ENCODE measurements at places on chromosomes 3 and 15.

- no peak for DNase-seq
Measured at GRCh38 chr3:148599481-148599880, 98.2 kb upstream of the AGTR1 start.

- no peak for DNase-seq
Measured at GRCh38 chr3:11600501-11601282, 43.0 kb downstream of the VGLL4 start.

- DNase-seq: no peak
Measured at GRCh38 chr15:68585574-68586273, 6.9 kb downstream of the CORO2B start.

GRCh38 chr3:161333696-161334095 is 37.6 kb downstream of the SPTSSB start:
- DNase-seq: no peak

DNA sequence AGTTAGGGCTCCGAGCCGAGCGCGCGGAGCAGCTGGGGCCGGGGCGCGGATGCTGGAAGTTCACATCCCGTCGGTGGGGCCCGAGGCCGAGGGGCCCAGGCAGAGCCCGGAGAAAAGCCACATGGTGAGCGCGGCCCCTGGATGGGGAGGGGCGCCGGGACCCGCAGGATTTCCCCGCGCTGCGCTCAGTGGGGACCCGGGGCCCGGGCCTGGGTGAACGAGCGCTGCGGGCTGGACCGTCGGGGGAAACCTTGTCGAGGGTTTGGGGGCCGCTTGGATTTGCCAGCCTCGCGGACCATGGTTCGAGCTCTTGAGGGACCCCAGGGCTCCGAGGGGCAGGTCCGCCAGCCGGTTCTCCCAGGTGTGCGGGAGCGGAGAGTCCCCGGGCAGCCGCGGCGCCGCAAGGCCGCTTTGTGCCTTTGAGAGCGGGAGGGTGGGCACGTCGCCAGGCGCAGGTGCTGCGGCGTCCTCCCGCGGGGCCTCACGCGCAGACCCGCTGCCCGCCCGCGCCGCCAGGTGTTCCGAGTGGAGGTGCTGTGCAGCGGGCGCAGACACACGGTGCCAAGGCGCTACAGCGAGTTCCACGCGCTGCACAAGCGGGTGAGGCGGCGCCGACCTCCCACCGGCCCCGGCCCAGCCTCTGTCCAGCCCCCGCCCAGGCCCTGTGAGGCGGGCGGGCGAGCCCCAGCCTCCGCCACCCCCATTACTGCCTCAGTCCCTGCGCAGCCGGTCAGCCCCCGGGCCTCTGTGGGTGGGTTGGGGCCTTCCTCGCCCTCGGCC is at the start of gene SNX22:
Gene SNX22, plus strand, starts transcription at position 5 of the 780 bp plus-strand sequence. Its CDS starts 45 bp downstream, at position 50.
- no peak for DNase-seq

DNA sequence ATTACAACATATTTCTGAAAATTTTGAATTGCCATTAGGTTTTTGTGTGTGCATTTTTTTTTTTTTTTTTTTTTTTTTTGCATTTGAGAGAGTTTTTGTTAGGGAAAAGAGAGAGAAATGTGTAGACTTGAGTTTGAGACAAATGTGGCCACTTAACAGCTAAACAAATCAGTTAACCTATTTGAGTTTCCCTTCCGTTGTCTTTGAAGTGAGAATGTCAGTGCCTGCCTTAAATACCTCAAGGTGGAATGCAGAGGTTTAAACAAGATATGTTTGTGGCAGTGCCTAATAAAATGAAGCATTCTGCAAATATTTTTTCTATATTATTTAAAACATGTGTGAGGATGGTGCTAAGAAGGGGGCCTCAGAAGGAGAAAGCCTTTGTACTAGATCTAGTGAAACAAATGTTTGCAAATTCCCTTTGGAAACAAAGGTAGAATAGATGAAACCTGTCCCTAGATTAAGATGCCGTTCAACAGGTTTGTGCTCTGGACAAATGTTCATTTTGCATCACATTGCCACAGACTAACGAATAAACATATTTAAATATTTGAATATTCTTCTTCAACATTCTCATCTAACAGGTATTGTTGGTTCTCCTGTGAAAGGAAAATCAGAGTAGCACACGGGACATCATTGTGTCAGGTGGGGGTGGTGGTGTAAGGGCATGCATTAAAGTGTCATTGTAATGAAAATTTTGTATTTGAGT is 80.7 kb downstream of the SATB1 start:
- DNase-seq: no peak

Measured in left forelimb (tissue), 1 donor.